ENCODE measurements at places on chromosomes 1 and 21. TPM values are rescaled to one million over a fixed set of nuclear protein-coding genes. Genes with fewer than 3 reads are reported as not detected.

The SZT2 gene
- 13.1 TPM for polyA plus RNA-seq

DNA sequence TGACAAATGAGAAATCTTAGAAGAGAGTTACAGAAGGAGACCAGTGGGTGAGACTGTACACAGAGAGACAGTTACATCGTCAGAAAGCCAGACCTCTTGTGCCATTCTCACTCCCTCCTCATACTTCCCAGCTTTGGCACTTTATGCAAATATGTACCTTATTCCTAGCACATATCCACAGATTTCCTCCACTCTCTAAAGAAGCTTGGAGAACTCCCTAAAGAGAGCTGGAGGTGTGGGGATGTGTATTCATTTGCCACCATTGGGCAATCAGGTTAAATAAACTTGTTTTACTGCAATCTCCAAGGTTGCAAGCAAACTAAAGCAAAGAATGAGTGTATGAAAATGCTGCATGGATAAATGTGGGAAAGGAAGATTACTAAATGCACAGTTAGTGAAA is 380.9 kb upstream of the PRMT6 start:
- no peak for DNase-seq

The BARHL2 gene
- polyA plus RNA-seq, result not detected

- DNase-seq, result no peak
Observed at GRCh38 chr1:245316784-245317183, 162.0 kb downstream of the KIF26B start.

The MTARC1 gene
- 11.2 TPM for polyA plus RNA-seq

GRCh38 chr1:6913086-6913485 is 127.8 kb downstream of the CAMTA1 start:
- no peak for DNase-seq

The PIGM gene
- polyA plus RNA-seq, result 2.1 TPM

The ZSCAN20 gene
- 2.8 TPM for polyA plus RNA-seq
